ENCODE measurements at places on chromosomes 2 and 18.

DNA sequence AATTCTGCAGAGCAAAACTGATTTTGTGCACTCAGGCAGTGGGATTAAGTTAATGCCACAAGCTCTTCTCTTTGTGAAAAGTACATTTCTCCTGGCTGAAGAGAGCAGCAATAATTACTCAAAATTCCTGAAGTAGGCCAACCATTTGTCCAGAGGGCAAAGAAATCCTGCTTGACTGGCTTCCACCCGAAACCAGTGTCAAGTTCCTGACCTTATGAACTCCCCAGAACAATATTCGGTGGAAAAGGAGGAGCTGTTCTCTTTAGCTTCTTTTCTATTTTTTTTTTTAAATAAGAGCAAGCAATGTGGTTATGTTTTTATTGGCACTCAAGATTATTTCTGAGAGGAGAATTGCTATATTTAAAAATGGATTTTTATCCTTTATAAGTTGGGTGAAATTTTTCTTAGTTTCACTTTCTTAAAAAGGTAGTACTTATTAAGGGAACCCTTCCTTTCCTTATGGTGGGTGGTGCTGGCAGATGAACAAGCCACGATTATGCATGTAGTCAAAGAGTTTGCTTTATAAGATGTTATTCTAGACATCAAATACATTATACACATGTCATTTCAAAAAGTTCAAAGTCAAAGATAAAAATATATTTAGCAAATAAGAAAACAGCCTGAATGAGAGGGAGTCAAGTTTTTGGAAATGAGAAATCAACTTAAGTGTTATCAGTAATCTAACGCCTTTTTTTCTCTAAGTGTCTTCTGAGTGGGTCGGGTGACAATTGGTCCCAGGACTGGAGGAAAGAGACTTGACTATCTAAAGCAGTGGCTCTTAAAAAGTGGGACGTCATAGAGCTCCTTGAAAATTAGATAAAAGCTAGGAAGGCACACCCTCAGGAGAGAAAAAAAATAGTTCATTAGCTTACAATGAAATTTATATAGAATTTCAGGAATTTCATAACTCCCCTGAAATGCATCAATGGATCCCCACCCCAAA is 194.5 kb downstream of the IKZF2 start:
- DNase-seq = no peak

GRCh38 chr2:219571311-219572236 is at the start of gene OBSL1:
OBSL1 (minus strand) TSS chr2:219571539; CDS start chr2:219571232, 307 bp downstream.
- DNase-seq = no peak

- DNase-seq = no peak
These were observed 79.8 kb downstream of the ASB1 start for GRCh38 chr2:238506371-238507068.

- DNase-seq = no peak
These were observed 90.4 kb downstream of the MEP1B start for GRCh38 chr18:32280188-32280783.

DNA sequence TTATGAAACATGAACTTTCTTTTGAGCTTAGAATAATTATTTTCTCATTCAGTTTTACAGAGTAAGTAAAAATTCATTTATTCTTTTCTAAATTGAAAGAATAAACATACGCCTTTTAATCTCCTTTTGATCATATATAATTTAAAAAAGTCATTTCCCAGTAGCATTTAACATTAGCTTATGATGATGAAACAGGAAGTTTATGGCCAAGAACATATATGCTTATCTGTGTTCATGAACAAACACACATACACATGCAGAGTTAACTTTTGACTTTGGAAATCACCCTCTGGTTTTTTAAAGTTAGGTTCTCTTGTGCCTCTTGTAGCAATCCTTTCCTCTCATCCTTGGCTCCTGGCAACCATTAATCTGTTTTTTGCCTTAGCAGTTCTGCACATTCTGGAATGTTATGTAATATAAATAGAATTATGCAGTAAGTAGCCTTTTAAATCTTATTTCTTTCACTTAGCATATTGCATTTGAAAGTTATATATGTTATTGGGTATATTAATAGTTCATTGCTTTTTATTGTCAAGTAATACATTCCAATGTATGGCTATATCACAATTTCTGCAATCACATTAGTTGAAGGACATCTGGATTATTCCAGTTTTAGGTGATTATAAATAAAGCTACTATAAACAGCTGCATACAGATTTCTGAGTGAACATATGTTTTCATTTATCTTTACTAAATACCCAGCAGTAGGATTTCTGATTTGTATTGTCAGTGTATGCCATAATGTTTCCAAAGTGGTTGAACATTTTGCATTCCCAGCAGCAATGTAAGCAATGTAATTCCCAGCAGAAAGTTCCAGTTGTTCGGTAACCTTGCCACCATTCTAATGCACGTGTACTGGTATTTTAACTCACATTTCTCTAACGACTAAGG is 210.3 kb downstream of the ZRANB3 start:
- DNase-seq = no peak

GRCh38 chr18:74276609-74277008 is 15.2 kb downstream of the CYB5A start:
- no peak for DNase-seq

DNA sequence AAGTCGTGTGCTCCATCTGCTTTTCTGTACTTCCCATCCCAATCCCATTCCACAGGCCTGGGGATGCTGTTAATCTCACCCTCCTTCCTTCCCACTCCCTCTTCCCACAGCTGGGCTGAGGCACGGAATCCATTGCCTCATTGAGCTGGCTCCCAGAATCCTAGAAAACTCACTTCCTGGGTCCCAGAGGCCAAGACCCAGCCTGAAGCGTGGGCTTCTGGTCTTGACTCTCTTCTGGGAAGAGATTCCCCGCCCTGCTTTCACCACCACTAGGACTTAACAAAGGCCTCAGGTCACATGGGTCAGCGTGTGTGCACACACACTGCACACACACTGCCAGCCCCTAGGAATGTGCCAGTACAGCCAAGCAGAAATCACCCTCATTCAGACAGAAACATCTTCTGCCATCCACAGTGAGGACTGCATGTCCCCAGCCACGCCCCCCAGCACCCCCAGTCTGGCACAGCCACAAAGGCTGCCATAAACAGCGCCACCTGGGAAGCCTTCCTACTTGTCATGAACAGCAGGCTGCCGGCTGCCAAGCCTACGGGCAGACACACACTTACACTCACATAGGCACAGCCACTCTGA is 165.8 kb downstream of the TNS1 start:
- DNase-seq = no peak
